SW480 (cell line): ENCODE measurements at places on chromosomes 4 and X.

GRCh38 chrX:17632942-17633341, 104.4 kb upstream of the SCML1 start:
- no peak for DNase-seq

DNA sequence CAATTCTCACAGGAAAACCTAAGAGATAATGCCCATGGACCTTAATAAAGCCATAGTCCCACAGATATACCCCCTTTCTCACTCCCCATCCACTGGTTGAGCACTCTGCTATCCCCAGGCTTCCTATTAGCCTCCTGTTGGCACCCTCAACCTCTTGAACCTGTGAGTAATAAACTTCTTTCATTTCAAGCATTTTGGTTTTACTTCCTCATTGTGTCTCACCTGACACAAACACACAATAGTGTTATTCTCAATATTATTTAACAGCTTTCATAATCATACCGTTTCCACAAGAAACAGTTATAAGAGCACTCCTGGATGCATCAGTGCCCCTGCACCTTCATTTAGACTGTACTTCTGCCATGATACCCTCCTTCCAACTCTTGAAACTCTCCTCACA, 56.8 kb downstream of the TRPC5 start:
- no peak for DNase-seq

GRCh38 chr4:139966383-139966782, 187.6 kb downstream of the MAML3 start:
- no peak for DNase-seq

GRCh38 chr4:54400802-54401201, 171.7 kb downstream of the PDGFRA start:
- no peak for DNase-seq

DNA sequence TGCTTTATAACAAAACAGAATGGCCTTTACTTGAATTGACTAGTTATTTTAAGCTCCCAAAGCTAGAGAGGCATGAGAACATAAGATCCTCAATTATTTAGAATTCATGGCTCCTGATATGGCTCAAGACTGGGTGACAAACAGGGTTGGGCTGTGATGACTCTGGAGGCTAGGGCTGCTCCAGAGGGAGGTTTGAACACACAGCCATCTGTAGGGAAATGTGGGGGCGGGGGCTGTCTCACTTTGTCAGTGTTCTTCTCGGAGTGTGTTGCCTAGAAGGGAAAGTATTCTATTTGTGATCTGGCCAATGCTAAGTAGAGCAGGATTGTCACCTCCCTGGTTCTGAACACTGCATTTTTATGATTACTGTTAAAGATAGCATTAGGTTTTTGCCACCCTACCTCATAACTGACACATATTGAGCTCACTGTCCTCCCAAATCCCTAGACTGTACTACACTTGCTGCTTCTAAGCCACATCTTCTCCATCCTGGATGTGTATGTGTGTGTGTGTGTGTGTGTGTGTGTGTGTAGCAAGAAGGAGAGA, 45.9 kb downstream of the VSIG4 start:
- DNase-seq: no peak

DNA sequence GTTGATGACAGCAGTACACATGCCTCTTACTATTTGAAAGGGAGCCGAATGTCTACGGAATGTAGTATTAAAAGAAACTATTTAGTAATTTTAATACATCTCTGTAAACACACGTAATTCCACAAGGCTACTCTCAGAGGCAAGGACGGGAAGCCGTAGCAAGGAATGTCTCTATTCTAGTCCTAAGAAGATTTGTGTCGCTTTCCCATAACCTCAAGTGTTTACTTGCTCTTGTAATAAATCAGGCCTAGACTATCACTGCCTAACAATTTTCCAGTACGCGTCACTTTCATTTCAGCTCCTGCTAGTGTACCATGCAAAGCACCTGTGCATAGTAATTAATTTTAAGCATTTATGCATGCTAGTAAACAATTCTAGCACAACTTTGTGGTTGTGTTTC, 86.7 kb downstream of the OR13H1 start:
- DNase-seq: no peak

DNA sequence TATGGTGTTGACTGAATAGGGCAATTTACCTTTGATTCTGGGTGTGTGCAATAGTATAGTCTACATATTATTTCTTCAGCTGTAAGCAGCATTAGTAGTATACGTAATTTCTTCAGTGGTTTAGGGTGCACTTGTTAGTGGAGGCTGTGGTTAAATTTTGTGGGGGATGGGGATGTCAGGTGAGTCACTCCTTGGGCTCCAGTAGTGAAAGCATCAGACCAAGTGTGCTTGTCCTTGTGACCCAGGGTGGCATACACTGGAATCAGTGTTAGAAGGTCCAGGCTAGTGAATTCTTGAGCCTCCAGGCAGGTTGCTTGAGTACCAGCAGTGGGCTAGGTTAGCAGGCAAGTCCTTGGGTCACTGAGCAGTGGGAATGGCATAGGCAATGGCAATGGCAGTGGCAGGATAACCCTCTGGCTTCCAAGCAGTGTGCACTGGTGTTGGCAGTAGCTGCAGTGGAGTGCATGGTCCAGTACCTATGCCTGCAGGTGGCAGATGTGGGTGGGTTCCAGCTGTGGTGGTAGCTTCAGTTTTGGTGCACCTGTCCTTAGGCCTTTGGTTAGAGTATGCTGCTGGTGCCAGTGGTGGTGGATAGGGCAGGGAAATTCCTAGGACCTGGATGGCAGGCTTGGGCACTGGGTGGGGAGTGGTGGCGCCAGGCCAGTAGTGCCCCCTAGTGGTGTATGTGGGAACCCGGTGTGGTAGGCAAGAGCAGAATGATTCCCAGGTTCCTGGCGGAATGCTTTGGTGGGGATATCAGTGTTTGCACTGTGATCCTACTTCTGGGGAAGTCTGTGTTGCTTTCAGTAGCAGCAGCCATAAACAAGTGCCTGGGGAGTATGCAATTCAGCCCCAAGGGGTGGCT, 531.0 kb downstream of the SMARCA1 start:
- no peak for DNase-seq

DNA sequence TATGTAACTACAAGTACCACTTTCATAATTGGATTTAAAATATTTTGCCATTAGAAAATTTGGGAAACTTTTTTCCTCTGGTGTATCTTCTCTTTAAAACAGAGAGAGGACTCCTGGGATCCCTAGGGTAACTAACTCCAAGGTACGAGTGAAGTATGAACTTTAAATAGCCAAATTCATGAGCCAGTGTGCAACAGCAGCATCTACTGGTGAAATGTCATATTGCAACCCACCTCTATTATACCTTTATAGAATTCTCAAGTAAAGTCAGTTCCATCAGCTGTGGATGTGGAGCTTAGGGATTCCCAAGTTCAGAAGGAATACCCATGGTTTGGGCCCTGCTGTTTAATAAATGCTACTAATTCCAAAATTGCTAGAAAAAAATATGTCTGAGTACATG, 282.7 kb upstream of the TAPT1 start:
- no peak for DNase-seq

- DNase-seq: no peak
Measured at GRCh38 chr4:124854968-124855367, 142.4 kb upstream of the ANKRD50 start.

DNA sequence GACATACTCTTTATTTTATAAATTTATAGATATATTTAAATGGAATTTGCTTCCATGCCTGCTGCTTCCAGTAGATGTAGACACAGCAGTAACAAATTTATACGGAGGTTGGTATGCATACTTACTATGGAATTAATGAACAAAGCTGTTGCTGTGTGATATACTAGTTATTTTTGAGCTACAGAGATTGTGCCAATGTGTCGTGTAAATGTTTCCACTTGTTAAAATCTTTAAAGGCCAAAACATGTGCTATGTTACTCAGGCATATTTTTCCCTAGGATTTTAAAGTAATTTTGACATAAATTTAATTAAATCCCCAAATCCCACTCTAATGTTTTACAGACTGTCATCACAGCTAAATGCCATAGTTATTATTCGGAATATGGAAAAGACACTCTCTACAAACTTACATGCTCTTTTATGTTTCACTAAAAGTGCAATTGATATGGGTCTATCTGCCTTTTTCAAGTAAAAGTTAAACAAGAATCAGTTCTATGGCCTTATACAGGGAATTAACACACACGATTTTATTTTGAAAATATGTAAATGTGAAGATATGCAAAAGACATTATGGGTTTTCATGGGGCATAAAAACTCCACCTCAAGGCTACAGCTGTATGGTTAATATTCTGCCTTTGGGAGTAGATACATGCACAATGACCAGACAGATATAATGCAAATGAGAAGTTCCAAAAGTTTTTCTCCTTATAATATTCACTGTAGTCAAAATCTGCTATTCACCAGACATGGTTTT, 256.8 kb downstream of the FSTL5 start:
- no peak for DNase-seq

GRCh38 chr4:38747629-38748028, 35.2 kb downstream of the TLR10 start:
- no peak for DNase-seq

DNA sequence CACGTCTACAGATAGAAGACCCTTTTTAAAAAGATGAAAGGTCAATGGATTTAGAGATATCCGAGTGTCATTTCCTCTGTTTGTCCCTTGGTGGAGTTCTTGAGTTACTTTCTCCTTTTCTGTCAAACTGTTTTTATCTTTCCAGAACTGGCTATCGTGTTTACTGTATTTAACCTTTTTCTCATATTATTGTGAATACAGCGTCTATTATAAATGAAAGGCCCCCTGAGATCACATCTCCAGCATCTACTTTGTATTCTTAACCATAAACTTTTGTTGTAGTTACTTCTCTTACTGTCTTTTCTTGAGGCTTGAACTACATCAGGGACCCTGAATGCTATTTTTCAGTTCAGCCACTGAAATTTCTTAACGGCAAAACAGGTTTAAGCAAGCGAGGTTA, 4.0 kb upstream of the PCDH7 start:
- peak; percentile 35 for DNase-seq

GRCh38 chr4:126369076-126369475, 1054.3 kb downstream of the FAT4 start:
- DNase-seq: no peak

GRCh38 chrX:68794461-68794860, 34.4 kb upstream of the EFNB1 start:
- no peak for DNase-seq

GRCh38 chr4:57575426-57575825, 465.2 kb upstream of the IGFBP7 start:
- DNase-seq: no peak

DNA sequence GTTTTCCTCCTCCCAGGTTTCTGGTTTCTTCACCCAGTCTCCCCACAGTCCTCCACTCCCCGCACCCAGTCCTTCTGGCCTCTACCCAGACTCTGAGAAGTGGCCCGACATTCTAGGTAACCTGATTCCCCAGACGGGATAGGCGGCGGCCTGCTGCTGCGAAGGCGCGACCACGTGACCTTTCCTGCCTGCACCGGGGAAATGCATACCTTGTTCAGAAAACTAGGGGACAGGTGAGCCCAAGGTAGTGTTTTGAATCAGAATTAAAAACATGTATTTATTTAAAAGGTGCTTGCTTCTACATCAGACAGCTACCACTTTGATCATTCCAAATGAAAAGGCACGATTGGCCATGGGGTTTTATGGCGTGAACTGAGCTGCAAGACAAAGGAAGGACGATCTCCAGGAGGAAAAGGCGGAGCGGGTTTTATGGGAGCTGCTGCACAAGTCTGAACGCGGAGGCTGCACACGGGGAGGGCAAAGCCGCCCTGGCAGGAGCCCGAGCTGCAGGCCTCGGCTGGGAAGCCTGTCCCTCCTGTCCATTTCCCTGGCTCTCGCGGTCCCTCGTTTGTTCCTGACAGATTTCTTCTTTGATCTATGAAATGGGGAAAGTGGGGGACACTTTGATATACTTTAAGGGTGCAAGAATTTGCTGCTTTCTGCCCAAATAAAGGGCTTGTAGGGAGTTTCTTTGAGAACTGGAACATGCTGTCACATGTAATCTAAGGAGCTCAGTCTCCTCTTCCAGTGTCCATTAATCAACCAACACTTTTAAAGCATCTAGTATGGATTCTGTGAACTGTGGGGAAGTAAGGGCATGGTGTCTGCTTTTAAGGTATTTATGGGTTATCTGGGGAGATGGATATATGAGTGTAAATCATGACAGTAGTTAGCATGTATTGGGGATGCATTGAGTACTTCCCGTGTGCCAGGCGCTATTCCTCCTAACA, 150.9 kb downstream of the SPRY1 start:
- peak; percentile 74 for DNase-seq

DNA sequence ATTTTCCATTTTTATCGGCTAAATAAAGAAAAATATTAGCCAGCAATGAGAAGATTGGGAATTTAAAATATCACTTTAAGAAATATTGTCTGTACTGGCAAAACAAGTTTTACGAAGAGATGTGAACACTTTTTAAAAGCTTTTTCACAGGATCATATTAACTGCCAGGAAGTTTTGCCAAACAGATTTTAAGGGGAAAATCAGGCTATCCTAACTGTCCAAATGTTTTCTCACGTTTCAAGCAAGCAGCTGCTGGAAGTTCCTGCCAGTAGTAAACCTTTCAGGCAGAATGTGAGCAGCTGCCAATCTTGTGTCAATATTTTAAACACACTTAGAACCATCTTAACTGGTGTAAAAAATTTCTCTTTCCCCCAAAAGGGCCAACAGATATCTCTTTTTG, 101.1 kb downstream of the ADGRL3 start:
- DNase-seq: no peak

GRCh38 chr4:55834086-55834795, 14.7 kb downstream of the EXOC1L start:
- DNase-seq: no peak

GRCh38 chrX:140318296-140318695, 186.6 kb downstream of the SOX3 start:
- no peak for DNase-seq

DNA sequence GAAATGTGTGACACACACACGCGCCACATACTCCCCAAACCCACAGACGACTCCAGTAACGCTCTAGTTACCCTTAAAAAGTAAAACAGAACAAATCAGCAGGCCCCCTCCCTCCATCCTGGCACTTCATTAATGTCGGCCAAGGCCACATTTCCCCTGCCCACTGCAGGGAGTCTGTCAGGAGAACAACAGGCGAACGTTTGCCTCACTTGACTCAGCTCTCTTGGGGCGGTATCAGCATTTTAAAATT, 671 bp upstream of the FHIP1A start:
- DNase-seq: no peak

- DNase-seq: no peak
Measured at GRCh38 chr4:66059136-66059535, 388.8 kb upstream of the EPHA5 start.
